Temporal lobe (tissue), 4 donors: ENCODE measurements at places on chromosomes 3 and 15. TPM values are rescaled to one million over a fixed set of nuclear protein-coding genes. Genes with fewer than 3 reads are reported as not detected.

Gene GRM2
- total RNA-seq, result 10.6 TPM

Gene B3GALNT1
- total RNA-seq, result 110 TPM

Gene FETUB
- not detected for total RNA-seq

Gene ATP6V1A
- 145 TPM for total RNA-seq

Gene ARL14
- total RNA-seq, result not detected

Gene AMIGO3
- 0.25 TPM for total RNA-seq

Gene LRTM1
- total RNA-seq, result not detected
